ENCODE measurements at places on chromosomes 16 and 17.
A peak's percentile ranks its signal among the peaks of the same experiment; 100 is the strongest.

DNA sequence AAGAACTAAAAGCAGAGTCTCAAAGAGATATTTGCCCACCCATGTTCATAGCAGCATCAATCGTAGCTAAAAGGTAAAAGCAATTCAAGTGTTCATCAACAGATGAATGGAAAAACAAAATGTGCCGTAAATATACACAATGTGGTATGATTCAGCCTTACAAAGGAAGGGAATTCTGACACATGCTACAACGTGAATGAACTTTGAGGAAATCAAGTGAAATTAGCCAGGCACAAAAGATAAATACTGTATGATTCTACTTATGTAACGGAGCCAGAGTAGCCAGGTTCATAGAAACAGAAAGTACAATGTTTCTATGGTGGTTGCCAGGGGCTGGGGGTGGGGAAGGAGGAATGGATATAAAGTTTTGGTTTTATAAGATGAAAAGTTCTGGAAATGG is 57.8 kb upstream of the IL34 start:
- DNase-seq = peak; percentile 64

GRCh38 chr17:75516619-75517296 is 430 bp downstream of the TSEN54 start:
- peak; percentile 21 for DNase-seq

- no peak for DNase-seq
These were observed 386.5 kb upstream of the RBFOX1 start for GRCh38 chr16:6946106-6946505.

DNA sequence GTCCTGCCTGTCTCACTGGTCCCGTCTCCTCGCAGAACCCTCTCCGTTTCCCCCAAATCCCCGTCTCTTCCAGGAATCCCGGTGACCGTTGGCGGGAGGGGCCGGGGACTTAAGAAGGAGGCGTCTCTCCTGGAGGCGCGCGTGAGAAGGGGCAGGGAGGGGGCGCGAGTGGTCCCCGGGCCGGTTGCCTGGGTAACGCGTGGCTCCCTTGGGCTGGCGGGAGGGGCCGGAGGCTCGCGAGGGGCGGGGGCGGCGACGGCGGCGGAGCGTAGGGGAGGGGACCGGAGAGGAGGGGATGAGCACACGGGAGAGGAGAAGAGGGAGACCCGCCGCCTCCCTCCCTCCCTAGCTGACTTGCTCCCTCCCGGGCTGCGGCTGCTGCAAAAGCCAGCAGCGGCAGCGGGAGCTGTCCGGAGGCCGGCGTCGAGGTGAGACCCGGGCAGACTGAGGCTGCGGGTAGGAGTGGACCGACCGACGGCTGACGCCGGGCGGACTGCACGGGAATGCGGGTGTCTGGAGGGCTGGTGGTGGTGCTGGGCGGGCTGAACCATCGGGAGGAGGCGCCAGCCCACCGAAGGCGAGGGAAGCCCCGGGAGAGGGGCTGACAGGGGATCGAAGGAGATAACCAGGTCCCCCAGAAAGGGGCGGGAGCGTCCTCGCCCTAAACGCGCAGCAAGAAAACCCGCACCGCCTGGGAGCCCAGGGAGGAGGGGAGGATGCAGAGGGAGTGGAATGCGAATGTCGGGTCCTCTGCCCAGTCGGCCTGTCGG is at the start of gene PRRT2:
Gene PRRT2, plus strand, starts transcription at position 298 of the 770 bp plus-strand sequence. CDS start 862 bp downstream, outside the sequence.
- DNase-seq = no peak

GRCh38 chr16:14057878-14058382 is 13.2 kb upstream of the MRTFB start:
- no peak for DNase-seq

- peak; percentile 41 for DNase-seq
These were observed 65.9 kb downstream of the EMP2 start for GRCh38 chr16:10514369-10515055.

DNA sequence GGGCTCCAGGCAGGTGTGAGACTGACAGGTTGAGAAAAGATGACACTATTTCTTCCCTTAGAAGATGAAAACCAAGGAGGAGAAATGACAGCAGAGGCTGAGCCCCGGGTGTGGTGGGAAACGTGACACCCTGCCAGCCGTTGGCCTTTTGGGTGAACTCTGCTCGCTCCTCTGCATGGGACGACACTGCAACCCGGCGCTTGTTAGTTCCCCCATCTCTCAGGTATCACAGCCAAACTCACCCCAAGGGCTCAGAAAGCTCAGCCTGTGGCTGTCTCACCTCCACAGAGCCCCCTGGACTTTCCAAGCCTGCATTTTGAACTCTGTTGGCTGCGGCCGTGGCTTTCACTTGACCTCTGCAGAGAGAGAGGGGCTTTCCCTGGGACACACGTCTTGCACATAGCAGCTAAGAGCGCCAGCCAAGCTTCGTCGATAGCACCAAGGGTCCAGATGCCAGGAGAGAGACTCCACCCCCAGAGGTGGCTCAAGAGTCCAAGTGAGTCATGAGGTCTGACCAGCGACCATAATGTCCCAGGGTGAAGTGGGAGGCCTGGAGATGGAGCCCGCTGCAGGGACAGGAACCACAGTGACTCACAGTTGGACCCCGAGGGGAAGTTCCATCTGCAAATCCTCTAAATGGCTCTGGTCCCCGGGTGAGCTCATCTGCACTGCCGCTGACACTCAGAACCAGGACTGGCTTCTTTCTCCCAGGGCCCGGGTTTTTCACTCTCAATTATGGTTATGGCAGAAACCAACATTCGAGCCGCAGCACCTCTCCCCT is 301.9 kb downstream of the SOX9 start:
- peak; percentile 61 for DNase-seq

DNA sequence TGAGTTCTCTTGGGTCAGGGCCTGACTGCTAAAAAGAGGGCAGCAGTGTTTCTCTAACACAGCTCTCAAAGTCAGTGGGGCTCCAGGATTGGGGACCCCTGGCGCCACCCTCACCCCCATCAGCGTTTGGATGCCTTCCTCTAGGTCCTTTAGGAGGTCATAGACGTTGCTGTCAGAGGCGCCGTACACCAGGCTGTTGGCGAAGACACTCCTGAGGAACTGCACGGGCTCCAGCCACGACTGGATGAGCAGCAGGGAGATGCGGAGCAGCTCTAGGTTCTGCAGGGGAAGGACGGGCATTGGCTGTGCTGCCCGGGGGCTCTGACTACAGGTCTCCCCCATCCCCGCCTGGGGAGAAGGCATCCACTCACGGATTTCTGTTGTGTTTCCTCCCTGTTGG is 993 bp downstream of the GH1 start:
- DNase-seq = no peak

- no peak for DNase-seq
These were observed 193.8 kb upstream of the TOX3 start for GRCh38 chr16:52740766-52741165.

- no peak for DNase-seq
These were observed 8.6 kb upstream of the CDH1 start for GRCh38 chr16:68728523-68728922.

DNA sequence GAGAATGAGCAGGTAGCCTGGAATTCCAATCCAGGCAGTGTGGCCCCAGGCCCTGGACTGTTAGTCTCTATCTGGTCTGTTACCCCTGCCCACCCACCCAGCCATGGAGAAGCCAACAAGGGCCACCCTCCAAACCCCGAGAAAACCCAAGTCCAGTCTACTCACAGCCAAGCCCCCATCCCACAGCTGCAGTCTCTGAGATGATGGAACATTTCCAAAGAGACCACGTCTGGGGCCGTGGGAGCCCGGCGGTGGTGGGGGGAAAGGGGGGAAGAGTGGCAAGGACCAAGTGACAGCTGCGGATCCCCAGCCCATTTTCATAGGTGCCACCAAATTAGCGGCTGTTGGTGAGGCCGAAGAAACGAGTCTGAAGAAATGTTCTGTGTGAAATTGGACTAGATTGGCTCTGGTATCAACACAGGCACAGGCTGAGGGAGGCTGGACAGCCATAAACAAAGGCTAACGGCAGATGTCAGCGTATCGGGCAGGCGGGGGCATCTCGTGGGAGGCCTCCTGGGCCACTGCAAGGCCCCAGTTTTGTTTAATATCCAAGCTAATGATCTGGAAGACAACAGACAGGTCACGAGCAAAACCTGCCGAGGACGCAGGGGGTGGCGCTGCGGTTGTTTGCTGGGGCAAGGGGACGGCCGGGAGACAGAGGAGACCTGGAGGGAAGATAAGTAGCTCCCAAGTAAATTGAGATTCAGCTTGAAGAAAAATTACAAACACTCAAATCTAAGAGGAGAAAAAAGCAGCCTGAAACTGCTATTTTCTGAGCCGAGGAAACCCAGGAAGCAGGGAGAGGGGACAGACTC is 53.4 kb downstream of the RBFOX3 start:
- no peak for DNase-seq

DNA sequence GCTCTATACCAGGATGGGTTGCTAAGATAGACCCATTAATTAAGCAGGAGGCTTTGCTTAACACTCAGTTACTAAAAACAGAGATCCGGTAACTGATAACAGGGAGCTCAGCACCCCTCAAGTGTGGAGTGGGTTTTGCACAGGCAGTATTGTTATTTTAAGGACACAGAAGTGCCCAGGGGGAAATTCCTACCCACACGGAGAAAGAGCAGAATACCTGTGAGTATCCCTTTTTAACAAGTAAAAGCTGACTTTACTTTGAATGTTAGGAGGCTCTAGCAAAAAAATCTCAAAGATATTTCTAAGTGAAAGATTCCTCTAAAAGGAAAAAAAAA is 32.8 kb upstream of the HAS3 start:
- no peak for DNase-seq

GRCh38 chr17:39195568-39196160 is 1.8 kb downstream of the CACNB1 start:
- no peak for DNase-seq

- no peak for DNase-seq
These were observed 21.7 kb upstream of the PAFAH1B1 start for GRCh38 chr17:2571523-2572303.
